Activated gamma-delta T cell treated with anti-CD3 and anti-CD28 coated beads, Interleukin-2, amount 50 U/mL, for 16 hours (primary cell): ENCODE measurements at places on chromosomes 5 and 9.
A peak's percentile ranks its signal among the peaks of the same experiment; 100 is the strongest.

GRCh38 chr5:103245761-103246160, 12.8 kb upstream of the MACIR start:
- no peak for DNase-seq

- peak; percentile 22 for DNase-seq
These were observed 9.0 kb downstream of the CCDC69 start for GRCh38 chr5:151214614-151215545.

DNA sequence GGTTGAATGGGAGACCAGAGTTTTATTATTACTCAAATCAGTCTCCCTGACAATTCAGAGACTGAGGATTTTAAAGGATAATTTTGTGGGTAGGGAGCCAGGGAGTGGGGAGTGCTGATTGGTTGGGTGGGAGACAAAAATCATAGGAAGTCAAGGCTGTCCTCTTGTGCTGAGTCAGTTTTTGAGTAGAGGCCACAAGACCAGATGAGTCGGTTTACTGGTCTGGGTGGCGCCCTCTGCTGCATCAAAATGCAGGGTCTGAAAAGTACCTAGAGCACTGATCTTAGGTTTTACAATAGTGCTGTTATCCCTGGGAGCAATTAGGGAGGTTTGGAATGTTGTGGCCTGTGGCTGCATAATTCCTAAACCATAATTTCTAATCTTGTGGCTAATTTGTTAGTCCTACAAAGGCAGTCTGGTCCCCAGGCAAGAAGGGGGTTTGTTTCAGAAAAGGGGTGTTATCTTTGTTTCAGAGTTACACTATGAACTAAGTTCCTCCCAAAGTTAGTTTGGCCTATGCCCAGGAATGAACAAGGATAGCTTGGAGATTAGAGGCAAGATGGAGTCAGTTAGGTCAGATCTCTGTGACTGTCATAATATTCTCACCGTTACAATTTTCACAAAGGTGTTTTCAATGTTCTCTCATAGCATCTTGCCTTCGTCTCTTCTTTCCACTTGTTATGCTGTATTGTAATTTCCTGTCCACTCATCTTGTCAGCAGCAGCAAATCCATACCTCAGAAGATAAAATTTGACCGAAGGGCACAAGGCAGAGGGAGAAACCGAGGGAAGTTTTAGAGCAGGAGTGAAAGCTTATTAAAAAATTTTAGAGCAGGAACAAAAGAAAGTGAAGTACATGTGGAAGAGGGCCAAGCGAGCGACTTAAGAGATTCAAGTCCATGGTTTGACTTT, 59.2 kb upstream of the CLINT1 start:
- peak; percentile 20 for DNase-seq

DNA sequence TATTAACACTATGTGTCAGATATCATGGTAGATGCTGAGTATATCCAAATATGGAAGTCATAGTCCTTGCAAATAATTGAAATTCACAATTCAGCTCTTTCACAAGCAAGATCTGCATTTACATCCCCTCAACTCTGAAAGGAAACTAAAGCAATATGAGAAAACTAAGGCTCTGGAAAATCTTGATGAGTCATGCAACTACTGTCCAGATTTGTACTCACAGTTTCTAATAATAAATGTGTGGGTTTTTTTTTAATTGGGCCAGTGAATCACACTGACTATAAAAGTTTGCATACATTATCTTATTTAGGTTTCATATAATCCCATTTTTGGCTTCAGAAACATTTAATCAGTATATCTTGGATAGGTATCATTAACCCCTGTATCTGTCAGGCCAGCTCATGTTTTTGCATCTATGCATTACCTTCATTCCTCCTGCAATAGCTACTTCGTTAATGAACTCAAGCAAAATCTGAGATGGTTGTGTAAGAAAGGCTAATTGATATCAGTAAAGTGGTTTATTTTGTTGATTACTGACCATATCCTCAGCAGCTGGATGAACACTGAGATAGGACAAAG, 58.7 kb upstream of the PRR16 start:
- DNase-seq = no peak

DNA sequence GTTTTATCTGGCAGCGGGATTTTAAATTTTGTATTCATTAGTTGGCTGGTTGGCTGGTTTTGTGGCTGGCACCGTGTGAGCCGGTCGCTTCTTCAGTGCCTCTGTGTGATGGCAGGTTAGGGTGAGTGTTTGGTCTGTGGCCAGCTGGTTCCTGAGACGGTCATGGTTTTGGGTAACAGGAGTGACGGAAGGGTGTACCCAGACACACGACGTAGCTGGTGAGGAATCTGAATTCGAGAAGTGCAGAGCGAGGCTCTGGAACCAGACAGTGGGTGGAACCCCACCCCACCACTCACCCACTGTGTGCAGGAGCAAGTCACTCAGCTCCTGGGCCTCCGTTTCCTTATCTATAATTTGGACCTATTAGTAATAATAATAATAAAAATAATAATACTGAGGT, 2.7 kb downstream of the BTNL9 start:
- no peak for DNase-seq

GRCh38 chr9:124218438-124218982, 39.2 kb upstream of the NEK6 start:
- DNase-seq = no peak

GRCh38 chr9:5853617-5854016, 20.7 kb upstream of the ERMP1 start:
- no peak for DNase-seq

DNA sequence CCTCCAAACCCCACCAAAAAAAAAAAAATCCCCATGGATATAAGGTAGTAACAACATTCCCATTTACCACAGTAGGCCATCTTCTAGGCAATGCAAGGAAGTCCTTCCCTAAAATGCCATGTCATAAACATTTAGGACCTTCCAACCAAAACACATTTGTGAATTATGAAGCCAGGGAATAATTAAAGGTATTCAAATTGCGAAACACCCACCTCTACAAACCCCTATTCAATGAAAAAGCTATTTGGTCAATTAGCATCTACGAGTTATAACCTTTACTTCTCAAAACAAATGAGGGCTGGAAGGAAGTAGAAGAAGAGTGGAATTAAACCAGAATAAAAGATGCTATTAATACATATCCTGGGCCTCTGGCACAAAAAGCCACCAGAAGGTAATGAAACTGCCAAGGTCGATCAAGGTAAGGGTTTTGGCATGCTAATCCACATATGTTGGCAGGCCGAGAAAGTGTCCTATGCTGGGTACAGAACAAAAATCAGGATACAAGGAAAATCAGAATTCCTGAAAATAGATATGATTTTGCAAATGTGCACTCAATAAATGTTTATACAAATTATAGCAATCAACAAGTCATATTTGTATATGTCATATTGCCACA, 47.7 kb downstream of the MTMR12 start:
- DNase-seq = no peak

GRCh38 chr9:117697046-117697445, 7.2 kb upstream of the TLR4 start:
- DNase-seq = no peak

DNA sequence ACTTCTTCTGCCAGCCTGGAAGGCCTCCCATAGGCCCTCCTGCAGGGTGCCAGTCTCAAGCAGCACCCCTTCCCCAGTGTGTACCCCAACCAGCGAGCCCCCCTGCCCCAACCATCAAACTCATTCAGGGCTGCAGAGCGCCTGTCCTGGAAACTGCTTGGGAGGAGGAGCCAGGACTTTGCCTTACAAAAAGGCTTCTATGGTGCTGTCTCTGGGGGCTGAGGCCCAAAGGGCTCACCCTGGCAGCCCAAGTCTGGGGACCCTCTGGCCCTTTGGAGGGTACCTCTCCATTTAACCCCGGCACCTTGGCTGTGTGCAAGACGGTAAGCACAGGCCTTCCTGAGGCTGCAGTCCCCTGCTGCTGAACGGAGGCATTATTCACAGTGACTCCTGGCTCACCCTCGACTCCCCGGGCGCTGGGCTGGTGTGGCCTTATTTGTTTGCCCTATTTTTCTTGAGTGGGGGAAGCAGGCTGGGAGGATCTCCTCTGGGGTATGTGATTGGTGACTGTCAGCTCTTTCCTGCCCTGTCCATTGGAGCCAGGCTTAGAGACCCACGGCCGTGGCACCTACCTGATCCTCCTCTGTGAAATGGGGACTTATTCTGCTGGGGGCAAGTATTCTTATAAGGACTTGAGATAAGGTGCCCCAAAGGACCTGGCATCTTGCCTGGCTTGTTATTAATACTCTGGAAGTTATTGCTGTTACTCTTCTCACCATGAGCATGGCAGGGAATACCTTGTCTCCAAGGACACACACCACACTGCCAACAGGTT, 5.8 kb downstream of the LMX1B start:
- DNase-seq = no peak

DNA sequence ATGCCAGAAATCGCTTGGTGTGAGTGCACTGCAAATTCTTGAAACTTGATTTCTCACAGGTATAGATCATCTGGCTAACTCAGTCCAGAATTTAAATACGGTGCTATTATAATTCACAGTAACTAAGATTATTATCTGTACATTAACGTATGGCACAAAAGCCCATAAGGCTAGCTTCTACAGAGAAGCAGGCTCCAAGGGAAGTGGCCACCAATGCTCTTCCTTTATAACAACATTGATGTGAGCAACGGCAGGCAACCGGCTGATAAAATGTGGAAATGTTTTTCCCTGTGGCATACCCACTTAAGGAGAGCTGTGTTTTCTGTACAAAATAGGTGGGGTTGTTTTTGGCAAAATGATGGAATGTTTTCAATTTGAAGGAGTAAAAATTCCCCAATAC, 35.7 kb downstream of the SEMA4D start:
- no peak for DNase-seq

DNA sequence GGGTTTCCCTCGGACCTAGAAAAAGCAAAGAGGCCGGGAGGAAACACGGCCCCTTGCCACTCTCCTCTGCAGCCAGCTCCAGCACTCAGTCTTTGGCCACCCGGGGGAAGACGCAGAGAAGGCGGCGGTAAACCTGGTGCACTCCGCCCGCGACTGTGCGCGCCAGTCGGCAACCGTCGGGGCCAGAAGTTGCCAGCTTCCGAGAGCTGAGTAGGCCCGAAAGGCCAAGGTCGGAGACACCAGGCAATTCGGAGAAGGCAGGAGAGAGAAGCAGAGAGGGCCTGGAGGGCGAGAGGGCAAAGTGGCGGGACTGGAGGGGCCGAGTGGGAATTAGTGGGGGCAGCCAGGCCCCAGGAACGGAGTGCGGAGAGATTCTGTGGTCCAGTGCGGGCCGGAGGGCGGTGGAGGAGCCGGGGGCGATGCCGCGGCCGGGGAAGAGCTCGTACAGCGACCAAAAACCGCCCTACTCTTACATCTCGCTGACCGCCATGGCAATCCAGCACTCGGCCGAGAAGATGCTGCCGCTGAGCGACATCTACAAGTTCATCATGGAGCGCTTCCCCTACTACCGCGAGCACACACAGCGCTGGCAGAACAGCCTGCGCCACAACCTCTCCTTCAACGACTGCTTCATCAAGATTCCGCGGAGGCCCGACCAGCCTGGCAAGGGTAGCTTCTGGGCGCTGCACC, at the start of gene FOXB2:
FOXB2 (plus strand) TSS at position 420 of the 690 bp plus-strand sequence; CDS start at position 420, 0 bp downstream.
- no peak for DNase-seq

GRCh38 chr5:173395933-173396308, 67.7 kb upstream of the STC2 start:
- no peak for DNase-seq

- DNase-seq = no peak
These were observed 42.9 kb upstream of the AFAP1L1 start for GRCh38 chr5:149228618-149229297.

DNA sequence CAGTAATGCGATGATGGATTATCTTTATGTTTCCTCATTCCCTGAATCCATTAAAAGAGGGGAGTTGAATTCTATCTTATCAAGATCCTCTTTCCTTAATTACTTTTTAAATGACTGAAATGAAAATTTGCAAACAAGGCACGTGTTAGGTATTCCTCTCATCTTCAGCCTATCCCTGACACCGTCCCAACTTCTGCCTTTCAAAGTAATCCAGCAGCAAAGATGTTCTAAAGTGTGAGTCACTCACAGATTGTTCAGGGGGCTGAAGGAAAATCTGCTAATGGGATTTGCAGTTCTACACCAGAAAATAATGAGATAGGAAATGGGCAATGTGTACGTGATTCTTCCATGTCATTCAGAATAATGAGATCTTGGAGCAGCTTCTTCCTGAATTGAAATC, 403.0 kb downstream of the ARHGEF28 start:
- no peak for DNase-seq

DNA sequence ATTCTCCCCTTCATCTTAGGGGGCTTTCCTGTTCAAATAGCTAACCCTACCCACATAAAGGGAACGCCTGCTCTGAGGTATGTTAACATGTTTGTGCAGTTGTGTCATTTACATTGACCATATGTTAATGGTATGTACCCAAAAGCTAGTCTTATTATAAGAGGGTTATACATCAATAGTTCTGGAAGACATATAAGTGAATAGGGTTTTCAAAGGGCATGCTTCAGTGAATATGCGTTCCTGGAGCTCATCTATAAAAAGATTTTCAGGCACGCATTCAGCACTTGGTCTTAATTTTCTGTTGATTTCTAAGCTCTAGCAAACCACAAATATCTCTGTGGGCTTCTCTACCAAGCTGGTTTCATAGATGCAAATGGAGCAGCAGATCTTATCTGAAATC, 766.1 kb downstream of the IRX1 start:
- no peak for DNase-seq

DNA sequence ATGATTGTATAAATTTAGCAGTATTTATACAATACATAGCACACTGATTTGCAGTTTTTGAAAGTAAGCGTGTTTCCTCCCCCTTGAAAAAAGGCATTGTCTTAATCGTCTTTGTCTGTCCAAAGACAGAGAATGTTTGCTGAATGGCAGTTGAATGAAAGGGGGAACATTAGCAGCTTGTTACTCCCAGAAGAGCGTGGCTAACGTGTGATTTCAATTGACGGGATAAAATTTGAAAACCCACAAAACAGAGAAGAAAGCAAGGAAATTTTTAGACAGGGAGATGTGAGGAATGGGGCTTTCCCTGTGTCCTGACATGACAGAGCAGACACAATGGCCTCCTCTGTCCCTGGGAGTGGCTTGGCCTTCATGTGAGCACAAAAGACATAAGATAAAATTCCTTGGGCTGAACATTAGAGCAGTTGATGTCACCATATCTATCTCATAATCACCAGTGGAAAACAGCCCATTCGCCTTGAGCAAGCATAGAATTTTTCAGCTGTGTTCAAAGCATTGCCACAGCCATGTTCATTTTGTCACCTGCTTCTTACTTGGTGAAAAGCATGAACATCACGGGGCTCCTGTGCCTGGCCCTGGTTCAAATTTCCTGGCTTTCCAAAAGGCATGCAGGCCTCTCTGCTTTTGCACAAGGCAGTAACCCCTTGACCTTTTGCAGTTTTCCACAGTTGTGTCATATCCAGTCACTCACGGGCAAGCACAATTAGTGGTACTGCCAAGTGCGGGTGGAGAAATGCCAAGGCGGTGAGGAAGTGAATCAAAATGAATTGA, 126.9 kb downstream of the TLE1 start:
- no peak for DNase-seq

DNA sequence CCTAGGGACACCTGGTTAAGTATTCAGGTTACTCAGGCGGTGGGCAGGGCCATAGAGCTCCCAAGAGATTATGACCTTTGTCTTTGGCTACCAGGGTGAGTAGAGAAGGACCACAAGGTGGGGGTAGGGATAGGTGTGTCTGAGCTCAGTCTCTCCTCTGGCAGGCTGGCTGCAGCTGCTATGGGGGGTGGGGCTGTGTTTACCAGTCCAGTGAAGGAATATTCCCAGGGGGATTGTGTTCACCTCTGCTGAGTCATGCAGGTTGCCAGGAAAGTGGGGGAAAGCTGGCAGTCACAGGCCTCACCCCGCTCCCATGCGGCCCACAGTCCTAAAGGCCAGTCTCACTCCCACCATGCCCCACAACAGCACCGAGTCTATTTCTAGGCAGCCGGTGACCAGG, 53.6 kb upstream of the POU5F2 start:
- DNase-seq = no peak
